ENCODE measurements at places on chromosomes 6 and 20.

- DNase-seq = no peak
These were observed 4.7 kb upstream of the PBOV1 start for GRCh38 chr6:138222901-138223546.

GRCh38 chr6:156953479-156954146, 176.4 kb downstream of the ARID1B start:
- peak; percentile 94 for DNase-seq

GRCh38 chr6:88785478-88785877, 177.9 kb downstream of the RNGTT start:
- DNase-seq = peak; percentile 13

GRCh38 chr20:11676630-11677287, 240.9 kb upstream of the BTBD3 start:
- peak; percentile 48 for DNase-seq

- DNase-seq = no peak
These were observed 40.5 kb downstream of the IPCEF1 start for GRCh38 chr6:154316131-154316530.

DNA sequence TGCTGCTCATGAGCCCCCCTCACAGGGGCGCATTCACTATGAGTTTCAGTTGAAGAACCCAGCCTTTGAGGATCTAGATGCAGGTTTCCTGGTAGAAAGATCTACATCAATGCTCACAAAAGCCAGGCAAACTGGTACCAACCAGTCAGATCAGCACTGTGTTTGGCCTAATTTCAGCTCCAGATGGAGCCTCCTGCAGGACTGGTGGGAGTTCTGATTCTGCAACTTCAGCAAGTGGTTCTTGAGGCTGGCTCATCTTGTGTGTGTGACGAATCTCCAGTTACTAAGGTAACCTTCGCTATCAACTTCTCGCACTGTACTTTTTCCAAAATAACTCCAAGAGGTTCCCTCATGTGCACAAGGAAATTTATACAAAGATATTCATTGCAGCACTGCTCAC, 118.8 kb downstream of the ZMYND8 start:
- DNase-seq = no peak

- DNase-seq = peak; percentile 76
These were observed 60.6 kb downstream of the TOX2 start for GRCh38 chr20:43975096-43975768.

DNA sequence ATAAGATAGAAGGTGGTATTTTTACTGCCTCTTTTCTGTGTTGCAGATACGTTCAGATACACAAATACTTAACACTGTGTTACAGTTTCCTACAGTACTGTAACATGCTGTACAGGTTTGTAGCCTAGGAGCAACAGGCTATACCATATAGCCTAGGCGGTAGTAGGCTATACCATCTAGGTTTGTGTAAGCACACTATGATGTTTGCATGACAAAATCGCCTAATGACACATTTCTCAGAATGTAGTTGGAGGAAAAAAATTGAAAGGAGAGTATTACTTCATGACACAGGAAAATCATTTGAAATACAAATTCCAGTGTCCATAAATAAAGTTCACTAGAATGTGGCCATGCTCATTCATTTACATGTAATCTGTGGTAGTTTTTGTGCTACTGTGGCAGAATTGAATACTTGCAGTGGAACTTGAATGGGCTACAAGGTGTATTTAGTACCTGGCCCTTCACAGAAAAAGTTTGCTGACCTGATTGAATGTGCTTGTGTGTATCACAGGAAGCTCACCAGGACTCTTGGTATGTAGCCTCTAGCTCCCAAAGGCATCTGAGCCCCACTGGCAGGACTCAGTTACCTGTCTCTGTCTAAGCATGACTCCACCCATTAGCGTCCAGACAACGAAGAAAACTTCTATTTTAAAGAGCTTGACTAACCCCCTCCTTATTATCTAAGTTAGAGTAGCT, 18.8 kb downstream of the TOP1 start:
- no peak for DNase-seq

Measured in renal cortical epithelial cell (primary cell).